ENCODE measurements at places on chromosomes 5 and 9.

GRCh38 chr9:131899296-131900228 lies 159.7 kb upstream of the RAPGEF1 start:
- no peak for DNase-seq

GRCh38 chr5:154214371-154215106 lies 24.0 kb downstream of the GALNT10 start:
- DNase-seq: no peak

GRCh38 chr9:83937861-83938455 lies 16.7 kb upstream of the KIF27 start:
- peak; percentile 29 for DNase-seq

DNA sequence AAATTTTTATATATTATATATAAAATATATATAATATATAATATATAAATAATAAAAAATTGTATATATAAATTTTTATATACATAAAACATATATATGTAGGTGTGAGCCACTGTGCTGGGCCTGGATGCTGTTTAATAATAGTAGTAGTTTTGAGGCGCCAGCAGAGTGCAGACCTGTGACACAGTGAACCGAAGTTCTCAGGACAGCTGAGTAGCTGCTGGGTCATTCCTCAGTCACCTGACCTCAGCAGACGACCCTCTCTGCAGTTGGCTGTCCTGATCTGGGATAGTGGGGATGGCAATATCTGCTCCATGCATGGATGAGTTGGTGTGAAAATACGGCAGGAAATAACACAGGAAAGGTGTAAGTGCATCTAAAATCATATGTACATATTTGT lies 3.3 kb upstream of the SNX18 start:
- DNase-seq: no peak

DNA sequence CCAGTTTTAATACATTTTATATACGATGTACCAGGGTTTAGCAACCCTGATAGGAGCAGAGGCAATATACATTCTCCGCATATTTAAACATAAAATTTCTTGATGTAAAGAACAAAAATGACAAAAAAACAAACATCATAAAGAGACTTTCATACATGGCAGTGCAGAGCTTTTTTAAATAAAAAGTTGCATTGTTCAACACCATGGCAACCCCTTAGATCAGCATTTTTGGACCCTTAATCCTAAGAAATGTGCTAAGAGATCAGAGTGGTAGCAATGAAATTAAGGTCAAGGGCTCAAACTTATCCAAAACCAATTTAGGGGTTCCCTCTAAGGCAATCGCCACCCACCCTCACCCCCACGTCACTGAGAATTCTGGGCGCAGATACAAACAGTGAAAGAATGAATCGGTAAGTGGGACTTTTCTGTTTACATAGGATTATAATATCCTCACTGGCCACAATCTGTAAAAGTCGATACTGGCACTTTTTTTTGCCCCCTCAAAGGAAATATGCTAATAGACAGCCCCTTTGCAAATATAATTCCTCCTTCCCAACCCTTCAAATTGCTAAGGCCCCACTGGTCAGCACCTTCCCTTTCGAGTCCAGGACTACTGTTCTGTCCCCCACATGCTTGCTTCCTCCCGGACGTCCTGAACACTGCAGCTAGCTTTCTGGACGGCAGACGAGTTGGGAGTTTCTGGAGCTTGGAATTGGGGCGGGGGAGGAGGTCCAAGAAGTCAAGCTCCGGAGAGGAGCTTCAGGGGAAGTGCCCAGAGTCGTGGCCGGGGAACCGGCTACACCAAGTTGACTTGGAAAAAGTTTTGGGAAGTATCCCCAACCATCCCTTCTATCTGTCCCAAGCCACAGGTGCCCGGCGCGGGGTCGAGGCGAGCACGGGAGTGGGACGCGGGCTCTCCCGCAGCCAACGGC lies 2.2 kb downstream of the GAS1 start:
- no peak for DNase-seq

DNA sequence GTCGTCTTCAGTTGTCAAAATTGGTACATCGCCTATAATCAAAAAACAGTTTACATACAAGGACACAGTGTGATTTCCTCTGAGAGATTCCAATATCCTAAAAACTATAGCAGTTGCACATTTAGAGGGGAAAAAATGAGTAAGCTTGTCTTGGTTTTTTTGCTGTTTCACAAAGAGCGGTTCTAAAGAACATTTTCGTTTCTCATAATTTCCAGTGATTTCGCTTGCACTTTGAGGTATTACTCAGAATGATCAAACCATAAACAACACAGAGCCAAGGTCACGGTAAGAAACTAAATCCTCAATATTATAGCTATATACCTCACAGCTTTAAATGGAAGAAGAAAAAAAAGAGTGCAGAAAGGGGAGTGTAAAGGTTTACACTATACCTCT lies 861 bp downstream of the MTX3 start:
- no peak for DNase-seq

GRCh38 chr5:135095052-135095715 lies 61.2 kb upstream of the PITX1 start:
- DNase-seq: peak; percentile 38

DNA sequence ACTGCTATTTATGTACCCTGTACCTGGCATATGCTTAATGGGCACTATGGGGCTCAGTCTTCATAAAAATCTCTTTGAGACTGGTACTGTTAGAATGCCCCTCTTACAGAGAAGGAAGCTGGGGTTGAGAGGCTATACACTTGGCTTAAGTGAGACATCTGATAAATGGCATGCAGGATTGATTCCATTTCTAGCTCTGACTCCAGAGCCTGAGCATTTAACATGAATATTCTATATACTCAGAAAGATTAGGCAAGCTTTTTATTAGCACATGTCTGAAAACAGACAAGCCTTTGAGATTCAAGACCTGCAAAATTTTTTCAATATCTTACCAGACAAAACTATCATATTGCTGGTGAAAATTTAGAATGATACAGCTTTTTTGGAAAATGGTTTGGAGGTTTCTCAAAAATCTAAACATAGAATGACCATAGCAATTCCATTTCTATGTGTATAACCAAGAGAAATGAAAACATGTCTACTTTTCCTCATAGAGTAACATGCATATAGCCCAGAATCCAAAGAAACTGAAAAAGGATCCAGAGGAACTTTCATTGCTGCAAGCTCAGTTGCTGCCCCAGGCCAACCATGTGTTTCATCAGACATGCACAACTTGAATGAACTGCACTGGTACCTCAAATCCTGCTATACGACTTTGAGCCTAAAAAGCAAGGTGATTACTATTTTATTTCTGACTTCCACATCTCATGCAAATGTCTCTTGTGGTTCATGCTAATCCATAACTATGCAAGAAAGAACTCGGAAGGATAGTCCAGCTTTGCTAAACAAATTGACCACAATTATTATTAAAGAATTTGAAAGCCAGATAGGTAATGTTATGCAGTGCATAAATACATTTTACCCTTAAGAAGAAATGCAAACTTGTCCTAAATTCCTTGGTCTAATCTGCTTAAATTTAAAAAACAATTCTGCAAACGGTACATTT lies 389.0 kb upstream of the GRIA1 start:
- no peak for DNase-seq

DNA sequence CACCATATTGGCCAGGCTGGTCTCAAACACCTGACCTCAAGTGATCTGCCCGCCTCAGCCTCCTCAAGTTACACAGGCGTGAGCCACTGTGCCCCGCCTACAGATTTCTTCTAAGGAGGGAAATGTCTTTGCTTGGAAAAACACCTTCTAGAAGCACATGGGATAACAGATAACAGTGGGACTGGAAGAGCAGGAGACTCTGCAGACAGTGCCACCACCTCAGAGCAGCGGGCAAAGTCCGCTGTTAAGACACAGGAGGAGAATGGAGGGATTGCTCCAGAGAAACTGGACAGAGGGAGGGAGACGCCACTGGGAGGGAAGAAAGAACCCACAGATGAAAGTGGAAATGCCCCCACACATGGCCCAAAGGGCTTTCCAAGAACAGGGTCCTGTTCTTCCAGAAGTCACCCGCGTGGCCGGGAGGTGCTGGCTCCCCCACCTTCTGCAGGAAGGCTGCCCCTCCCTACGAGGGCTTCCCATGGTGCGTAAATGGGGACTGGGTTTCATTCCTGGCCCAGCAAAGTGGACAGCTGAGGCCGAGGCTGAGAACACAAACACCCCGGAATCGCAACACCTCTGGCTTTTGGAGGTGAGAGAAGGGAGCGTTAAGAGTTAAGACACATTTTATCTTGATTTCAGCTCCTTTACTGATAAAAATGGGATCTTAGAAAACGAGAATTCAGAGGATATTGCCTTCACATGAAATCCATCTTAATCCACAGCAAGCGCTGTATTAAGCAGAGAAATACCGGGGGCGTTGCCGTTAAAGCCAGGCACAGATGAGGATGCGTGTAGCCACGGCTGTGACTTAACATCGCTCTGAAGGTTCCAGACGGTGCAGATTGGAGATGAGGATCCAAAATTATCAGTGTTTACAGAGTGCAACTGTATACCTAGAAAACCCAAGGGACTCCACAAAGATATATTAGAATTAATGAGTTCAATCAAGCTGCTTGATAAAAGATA lies 11.2 kb downstream of the ADAMTS2 start:
- no peak for DNase-seq

DNA sequence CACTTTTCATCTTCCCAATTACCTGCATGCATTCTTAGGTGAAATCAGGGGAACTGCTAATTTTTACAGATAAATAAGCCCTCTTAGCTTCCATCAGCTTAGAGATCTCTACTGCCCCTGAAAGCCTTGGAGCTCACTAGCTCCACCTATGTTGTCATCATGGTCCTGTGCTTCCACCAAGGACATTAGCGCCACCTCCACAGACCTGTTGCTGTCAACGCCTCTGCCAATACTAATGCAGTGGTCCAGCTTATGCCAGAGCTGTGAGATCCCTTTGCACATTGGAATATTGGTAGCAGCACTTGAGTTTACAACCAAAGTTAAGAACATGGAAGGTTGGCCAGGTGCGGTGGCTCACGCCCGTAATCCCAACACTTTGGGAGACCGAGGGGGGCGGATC lies 7.7 kb upstream of the SHISAL2B start:
- no peak for DNase-seq

GRCh38 chr5:59905188-59905587 lies 11.7 kb upstream of the PDE4D start:
- no peak for DNase-seq

- DNase-seq: no peak
Observed at GRCh38 chr5:88743231-88743834, 139.7 kb downstream of the MEF2C start.

- no peak for DNase-seq
Observed at GRCh38 chr5:168438349-168438748, 47.9 kb upstream of the RARS1 start.

DNA sequence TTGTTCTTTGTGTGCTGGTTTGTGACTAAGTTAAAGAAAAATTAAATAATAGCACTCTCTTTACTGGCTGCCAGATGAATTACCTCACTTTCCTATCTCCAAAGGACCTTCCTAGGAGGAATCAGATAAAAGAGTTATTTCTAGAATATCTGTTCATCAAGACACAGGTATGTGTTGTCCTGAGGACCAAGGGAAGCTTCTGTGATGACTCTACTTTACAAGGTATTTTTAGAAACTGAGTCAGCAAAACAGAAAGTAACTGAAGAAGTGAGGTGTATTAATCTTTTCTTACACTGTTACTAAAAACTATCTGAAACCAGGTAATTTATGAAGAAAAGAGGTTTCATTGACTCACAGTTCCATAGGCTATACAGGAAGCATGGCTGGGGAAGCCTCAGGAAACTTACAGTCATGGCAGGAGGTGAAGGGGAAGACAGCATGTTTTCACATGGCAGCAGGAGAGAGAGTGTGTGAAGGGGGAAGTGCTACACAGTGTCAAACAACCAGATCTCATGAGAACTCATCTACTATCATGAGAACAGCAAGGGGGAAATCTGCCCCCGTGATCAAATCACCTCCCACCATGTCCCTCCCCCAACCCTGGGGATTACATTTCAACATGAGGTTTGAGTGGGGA lies 189.2 kb upstream of the DMAC1 start:
- no peak for DNase-seq

DNA sequence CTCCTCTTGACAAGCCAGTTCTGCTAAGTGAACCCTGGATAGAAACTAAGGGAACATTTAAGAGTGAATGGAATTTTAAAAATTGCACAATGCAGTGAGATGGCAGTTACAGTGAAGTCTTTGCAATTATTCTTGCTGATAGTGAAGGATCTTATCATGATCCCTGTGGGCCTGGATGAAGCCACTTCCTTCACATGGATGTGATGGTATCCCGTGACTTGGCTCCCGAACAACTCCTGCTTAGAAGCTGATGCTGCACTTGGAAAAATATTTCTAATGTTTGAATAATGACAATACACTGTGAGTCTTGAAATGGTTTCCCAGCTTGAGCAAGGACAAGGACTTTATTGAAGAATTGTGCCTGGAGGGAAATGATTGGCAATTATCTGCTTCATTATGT lies 49.2 kb upstream of the NTRK2 start:
- no peak for DNase-seq

DNA sequence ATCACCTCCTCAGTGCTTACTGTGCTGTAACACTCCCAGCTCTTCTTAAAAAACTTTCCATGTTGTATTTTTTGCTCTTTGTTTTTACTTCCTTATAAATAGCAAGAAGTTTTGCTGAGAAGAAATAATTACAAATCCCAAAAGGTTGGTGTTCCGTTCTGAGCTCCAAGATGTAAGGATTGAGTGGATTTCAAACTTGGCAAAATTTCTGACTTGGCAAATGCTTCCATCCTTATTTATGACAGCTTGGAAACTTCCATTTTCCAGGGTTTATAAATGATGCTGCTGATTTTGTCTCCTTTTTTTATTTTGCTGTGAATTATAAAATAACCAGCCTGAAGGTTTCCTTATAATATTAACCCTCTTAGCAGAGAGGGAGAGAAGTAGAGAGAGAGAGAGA lies 151.9 kb downstream of the NTRK2 start:
- no peak for DNase-seq

- no peak for DNase-seq
Observed at GRCh38 chr5:73448463-73449136, at the start of gene FOXD1. Gene FOXD1, minus strand, starts transcription at chr5:73448777. Its CDS starts 415 bp downstream, at chr5:73448362.

DNA sequence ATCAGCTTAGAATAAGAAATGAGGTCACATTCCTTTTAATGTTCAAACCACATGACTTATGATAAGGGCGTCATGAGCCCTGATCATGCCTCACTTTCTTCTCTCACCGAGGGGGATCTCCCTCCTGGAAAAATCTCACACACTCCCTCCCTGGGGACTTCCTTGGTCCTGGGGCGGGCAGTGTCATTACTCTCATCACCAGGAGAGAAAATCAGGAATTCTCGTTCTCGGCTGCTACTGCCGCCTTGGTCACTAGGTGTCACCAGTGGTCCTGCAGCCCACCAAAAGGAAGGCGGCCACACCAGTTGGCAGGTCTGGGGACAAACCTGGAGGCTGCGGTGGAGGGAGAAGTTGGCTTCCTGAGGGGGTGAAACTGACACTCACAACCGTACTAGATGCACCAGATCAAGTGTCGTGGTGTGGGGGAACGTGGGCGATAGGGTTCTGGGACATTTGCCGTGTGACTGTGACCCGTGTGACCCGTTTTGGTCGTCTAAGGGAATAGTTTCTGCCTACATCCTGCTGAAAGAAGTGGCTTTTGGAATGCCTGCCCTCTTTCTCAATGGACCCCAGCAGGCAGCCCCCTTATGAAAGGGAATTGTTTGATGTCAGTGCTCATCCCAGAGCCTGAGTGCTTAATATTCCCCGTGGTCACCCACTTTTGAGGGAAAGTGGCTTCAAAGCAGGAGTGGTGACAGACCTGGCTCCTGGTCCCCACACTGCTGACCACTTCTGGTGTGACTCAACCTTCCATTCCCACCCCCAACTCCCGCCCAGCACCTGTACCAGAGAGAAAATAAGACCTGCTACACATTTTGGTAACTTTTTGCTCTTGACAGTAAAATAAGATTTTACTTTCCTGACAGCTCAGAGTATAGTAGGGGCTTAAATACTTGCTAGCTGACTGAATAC lies 63.2 kb downstream of the ACER2 start:
- DNase-seq: peak; percentile 71

- no peak for DNase-seq
Observed at GRCh38 chr9:75039801-75040200, 11.7 kb upstream of the CARNMT1 start.
